Muscle of back (tissue), 13 donors: ENCODE measurements at places on chromosomes 6 and 20. TPM values are rescaled to one million over a fixed set of nuclear protein-coding genes. Genes with fewer than 3 reads are reported as not detected.

DNA sequence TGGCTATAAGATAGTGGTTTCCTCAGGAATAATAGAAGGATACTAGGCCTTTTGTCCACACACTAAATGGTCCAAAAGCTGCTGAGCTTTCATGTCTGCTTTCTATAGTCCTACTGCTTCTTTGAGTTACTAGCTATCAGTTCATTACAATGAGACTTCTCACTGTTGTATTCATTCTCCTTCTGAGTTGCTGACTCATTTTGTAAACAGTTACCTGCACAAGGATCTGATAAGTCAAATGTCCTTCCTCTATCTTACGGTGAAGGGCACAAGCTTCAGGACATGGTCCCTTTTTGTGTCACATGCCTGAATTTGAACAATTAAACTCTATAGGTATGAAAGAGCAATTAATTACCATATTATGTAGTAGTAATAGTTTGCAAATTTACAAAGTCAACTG lies 90.5 kb downstream of the MAN1A1 start:
- no peak for DNase-seq

The PI16 gene
- polyA plus RNA-seq = 11.0 TPM

- no peak for DNase-seq
These were observed 6.1 kb upstream of the BAK1 start for GRCh38 chr6:33586108-33586640.

The SLPI gene
- 0.71 TPM for polyA plus RNA-seq

The ENPP5 gene
- polyA plus RNA-seq = 4.7 TPM
